ENCODE measurements at places on chromosomes 12 and 14. TPM values are rescaled to one million over a fixed set of nuclear protein-coding genes. Genes with fewer than 3 reads are reported as not detected.

Gene GPR84
- polyA plus RNA-seq = not detected

Gene DIO3
- not detected for polyA plus RNA-seq

DNA sequence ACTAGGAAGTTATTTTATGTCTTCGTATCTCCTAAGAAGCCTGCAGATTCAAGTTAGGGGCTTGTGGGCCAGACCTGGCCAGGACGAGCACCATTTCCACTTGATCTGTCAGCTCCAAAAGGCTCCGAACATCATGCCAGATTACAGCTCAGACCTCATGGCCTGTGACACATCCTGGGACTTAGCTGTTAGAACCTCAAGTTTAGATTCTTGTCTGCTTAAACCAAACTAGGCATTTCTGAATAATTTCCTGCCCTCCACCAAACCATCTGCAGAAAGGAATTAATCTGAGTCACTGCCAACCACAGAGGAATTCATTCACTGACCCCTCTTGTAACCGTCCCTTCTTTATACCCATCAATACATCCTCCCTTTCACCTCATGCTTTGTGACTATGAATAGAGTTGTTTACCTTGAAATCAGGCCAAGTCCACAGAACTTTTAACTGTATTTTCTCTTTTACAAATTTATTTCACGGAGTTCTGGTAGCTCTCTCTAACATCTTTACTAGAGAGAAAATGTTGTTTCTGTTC is 120.3 kb downstream of the FBXL14 start:
- no peak overlapping the region for H3K27ac ChIP-seq
- no peak for DNase-seq
- no peaks in the 10 kb centered on the region for H3K27me3 ChIP-seq

DNA sequence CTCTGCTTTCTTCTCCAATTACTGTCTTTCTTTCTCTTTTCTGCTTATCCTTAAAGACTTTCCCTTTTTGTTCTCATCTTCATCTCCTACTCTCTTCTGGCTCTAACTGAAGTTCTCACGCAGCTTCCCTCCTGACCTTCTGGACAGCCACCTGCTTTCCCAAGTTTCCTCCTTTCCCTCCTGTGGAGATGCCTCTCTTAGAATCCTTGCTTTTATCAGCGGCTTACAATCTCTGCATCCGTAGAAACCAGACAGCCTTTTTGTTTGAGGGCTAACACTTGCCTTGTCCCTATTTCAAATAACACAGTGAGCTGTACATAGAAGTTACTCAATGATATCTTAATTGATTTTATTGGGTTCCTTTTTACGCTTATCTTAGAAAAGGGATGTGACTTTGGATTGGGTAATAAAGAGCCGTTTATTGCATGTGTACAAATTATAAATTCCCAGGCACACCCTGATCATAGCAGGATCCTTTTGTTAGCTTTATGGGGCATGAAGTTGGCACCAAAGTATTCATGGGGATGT is 2.1 kb upstream of the LGALS3 start:
- DNase-seq = no peak
- no peaks in the 10 kb centered on the region for H3K36me3 ChIP-seq
- peaks cover 12% of the 10 kb centered on the region for H3K4me1 ChIP-seq
- peaks cover 34% of the 10 kb centered on the region for H3K27me3 ChIP-seq
